CD4-positive, alpha-beta T cell treated with Interleukin-2 at 100 ng/mL for 4 hours (primary cell): ENCODE measurements at places on chromosomes 2 and 18.

- DNase-seq: no peak
Observed at GRCh38 chr2:207156451-207157161, 9.1 kb downstream of the KLF7 start.

GRCh38 chr2:241901500-241902351, 32.2 kb downstream of the RTP5 start:
- DNase-seq: no peak

GRCh38 chr18:27887711-27888495, 289.0 kb downstream of the CDH2 start:
- no peak for DNase-seq

DNA sequence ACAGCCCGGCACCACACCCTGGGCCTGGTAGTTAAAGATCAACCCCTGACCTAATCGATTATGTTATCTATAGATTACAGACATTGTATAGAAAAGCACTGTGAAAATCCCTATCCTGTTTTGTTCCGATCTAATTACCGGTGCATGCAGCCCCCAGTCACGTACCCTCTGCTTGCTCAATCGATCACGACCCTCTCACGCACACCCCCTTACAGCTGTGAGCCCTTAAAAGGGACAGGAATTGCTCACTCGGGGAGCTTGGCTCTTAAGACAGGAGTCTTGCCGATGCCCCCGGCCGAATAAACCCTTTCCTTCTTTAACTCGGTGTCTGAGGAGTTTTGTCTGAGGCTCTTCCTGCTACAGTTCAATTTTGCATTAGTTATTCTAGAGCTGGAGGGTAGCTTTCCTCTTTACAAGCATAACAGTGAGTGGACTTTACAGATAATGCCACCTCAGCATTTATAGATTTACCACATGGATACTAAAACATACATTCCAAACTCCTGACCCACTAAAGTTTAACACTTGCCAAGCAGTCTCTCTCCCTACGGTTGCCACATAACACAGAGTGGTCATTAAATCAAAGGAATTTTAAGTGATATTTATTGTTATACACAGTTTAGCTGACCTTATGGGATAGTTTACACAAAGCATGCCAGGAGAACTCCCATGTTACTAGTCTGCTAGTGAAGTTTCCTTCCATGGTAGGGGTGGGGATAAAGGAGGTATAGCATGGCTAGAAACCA, 101.0 kb downstream of the EVA1A start:
- no peak for DNase-seq

DNA sequence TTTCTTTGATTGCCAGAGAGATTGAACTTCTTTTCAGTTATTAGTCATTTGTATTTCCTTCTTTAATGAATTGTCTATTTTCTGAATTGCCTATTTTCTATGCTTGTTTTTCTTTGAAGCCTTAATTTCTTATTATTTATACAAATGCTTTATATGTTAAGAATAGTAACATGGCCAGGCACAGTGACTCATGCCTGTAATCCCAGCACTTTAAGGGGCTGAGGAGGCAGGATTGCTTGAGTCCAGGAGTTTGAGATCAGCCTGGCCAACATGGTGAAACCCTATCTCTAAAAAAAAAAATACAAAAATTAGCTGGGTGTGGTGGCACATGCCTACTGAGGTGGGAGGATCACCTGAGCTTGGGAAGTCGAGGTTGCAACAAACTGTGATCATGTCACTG, 4.7 kb upstream of the RAB11FIP5 start:
- DNase-seq: no peak

GRCh38 chr2:174738841-174739240, 25.4 kb downstream of the CHRNA1 start:
- no peak for DNase-seq

DNA sequence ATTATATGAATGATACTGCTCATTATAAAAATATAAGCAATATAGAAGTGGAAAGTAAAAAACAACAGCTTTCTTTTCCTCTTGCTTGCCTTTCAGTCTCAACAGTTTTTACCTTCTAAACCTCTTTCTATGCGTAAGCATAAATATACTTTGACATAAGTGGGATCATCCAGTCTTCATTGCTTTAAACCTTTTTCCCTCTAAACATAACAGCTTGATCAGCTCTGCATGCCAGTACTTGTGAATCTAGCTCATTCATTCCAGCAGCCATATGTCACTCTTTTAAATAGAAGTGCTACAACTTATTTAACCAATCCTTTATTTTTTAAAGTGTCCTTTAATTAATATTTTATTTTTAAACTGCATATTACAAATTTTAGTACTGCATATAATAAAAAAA, 88.1 kb downstream of the TTC27 start:
- DNase-seq: no peak

- no peak for DNase-seq
Observed at GRCh38 chr2:118613737-118614136, 233.7 kb downstream of the EN1 start.

DNA sequence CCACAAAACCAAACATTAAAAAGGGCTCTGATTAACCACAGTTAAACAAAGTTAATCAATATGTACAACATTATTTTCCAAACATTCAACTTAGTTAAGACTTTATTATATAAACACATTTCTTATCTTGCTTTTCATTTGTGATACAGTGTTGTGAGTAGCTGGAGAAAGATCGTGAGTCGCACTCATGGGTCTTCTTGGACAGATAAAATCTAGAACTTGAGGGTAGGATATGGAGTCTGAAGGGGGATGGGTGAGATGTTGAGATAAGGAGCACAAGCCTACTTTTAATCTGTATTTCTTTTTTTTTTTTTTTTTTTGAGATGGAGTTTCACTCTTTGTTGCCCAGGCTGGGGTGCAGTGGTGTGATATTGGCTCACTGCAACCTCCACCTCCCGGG, 22.6 kb upstream of the TMEM214 start:
- DNase-seq: no peak

DNA sequence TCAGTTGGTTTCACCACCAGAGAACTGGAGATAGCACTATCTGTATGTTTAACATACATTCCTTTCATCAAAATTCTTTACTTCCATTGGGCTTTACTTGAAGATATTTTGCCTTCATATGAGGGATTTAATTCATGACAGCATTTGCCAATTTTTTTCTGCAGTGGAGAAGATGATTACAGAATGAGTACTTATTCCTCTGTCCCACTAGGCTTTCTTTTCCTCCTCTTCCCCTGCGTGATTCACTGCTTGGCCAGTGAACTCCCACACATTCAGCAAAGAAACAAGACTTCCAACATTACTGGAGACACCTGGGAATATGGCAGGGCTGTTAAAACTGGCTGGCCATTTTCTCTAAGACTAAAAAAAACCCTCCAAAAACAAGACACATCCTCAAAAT, 425.8 kb upstream of the KCNH7 start:
- DNase-seq: no peak

- no peak for DNase-seq
Observed at GRCh38 chr2:58893656-58894351, 652.7 kb upstream of the FANCL start.

DNA sequence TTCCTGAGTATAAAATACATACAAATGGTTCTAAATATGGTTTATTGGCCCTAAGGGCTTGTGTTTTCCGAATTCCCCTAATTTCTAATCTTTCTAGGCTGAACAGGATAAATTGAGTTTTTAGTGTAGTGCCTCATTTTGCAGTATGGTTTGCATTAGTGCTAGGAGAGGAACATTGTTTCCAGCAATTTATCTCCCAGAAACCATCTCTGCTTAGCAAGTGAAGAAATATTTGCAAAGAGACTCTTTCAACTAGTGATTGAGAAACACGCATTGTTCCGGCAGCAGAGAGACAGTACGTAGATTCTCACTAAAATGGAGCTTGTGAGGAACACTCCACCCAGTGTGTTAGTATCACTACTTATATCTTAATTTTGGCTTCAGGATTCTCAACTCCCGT, 177.8 kb upstream of the EPAS1 start:
- no peak for DNase-seq

- DNase-seq: peak; percentile 42
Observed at GRCh38 chr2:24972315-24972961, 683 bp upstream of the DNAJC27 start.

DNA sequence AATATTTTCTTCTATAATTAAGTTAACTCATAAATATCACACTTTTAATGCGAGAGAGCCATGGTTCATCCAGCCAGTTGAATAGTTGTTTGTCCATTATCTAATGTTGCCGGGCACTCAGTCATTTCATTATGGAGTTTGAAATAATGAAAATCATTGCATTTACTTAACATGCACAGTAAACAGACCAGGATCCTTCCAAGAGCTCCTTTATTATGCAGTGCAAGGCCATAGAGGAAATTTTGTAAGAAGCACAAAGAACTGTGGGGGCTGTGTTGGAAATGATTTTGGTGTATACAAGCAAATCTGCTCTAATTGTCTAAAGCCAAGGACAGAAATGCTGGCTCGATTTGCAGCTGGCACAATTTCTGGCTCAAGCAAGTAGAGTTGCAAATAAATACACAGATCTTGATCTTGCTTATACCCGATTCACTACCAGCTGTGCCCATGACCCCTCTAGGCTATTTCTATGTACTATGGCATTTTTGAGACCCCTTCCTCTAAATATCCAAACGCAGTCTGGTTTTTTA, 400.3 kb upstream of the HNRNPA3 start:
- DNase-seq: no peak

GRCh38 chr18:12599966-12600365, 57.9 kb downstream of the SPIRE1 start:
- no peak for DNase-seq

DNA sequence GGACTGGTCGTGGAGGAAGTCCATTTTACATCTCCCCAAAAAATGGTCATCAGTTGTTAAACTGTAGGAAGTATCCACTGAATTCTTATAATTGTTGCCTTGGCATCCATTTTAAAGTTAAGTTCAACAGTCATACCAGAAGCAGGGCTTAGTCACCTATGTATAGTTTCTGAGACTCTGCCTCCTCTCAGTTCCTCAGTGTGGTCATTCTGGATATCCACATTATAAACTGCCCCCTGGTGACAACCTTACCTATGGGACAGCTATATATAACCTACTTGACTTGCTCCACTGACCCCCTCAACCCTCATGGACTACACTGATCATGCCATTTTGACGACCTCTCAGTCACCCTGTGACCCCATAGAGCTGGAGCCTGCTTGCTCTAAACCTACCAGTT, 617.0 kb downstream of the LRP1B start:
- no peak for DNase-seq

DNA sequence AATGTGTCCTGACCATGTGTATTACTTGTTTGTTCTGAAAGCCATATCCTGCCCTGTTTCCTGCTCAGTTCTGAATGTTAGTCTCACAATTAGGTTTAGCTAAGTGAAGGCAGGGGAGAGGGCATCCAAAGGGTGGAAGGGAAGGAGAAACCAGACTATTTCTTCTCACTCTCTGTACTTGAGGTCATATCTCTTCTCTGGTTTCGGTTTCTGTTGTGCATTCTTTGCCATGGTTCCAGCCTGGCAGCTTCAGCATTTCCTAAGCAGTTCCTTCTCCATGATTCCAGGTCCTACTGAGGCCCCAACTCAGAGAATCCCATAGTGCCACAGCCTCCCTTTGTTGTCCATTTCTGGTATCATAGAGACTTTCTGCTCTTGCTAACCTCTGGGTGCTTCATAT, 40.3 kb upstream of the HNMT start:
- DNase-seq: no peak

- DNase-seq: no peak
Observed at GRCh38 chr18:7890075-7890474, 323.0 kb downstream of the PTPRM start.

DNA sequence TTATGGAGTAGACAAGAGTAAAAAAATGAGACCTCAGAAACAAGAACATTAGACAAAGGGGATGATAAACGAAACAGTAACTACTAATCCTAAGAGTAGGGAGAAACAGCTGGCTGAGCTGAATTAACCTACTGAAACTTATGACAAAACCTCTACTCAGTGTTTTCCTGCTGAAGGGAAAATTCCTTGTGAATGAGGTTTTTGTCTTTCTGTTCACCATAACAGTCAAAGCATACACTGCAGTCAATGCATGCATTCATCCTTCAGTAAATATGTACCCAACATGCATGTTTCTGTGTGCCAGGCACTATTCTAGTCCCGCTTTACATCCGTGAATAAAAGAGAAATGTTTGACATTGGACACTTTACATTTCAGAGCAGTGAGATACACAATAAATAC, 805.6 kb upstream of the KLHL29 start:
- no peak for DNase-seq

DNA sequence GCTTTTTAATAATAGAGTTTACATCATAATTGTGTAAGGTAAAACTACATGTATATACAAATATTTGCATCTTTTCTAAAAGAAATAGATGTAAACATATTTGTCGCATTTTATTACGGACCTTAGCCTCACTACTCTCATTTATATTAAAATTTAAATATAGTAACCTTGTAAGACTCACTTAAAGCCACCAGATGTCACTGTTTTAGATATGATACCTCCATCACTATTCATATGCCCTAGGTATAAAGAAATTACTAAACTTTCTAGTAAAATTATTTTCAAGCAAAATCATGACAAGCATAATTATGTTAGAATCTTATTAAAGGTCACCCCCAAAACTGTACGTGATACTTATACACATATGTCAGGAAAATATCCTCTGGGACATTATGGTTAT, 674.3 kb upstream of the REG3G start:
- DNase-seq: no peak

DNA sequence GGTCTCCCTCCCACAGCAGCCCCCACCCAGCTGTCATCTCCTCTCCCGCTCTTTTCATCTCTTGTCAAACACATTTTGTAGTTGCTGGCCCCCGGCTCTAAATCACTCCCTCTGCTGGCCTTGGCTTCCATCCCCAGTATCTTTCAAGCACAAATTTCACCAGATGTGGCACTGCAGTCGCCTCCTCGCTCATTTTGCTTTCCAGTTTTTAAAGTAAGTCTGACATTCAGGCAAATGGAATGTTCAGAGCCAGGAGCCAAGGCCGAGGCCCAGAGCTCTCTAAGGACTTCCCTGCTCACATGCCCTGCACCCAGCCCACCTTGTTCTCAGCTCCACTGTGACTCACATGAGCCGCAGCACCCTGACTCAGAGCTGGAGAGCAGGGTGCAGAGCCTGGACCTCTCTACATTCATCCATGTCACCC, 158.4 kb downstream of the GALNT14 start:
- DNase-seq: no peak

- DNase-seq: no peak
Observed at GRCh38 chr2:157032017-157032416, 225.5 kb upstream of the GALNT5 start.

GRCh38 chr2:172967036-172967982, 108.3 kb upstream of the MAP3K20 start:
- no peak for DNase-seq

DNA sequence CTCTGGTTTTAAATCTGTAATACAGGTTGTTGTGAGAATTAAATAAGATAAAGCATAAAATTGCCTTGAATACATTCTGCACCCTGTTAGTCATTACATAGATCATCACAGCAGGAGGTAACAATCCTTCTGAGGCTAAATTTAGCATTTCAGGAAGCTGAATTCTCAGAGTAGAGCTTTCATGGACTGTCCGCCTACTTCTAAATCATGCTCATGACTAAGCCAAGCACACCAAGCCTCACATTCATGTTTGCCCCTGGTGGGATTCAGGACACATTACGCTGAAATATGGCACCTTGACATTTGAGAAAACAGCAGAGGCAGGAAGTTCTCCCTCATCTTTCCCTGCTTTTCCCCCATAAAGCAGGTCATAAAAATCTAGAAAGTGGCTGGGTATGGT, 16.6 kb upstream of the PIK3C3 start:
- DNase-seq: no peak
